Inflammatory macrophage (primary cell): ENCODE measurements at places on chromosomes 6 and 20.
A peak's percentile ranks its signal among the peaks of the same experiment; 100 is the strongest.

DNA sequence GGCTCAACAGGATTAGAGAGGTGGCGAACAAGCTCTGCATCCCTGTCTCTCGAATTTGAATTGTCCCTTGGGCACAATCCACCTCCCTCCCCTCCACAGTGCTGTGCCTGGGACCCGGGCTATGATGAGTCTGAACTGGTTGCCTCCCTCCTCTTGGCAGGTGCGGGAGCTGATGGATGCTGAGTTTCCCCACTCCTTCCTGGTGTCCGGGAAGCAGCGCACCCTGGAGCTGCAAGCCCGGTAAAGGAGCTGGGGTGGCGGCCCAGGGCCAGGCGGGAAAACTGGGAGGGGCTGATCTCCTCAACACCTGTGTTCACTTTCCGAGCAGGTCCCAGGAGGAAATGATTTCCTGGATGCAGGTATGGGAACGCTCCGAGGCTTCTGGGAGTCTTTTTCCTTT, 14.9 kb downstream of the FGD2 start:
- DNase-seq: no peak

- no peak for DNase-seq
Observed at GRCh38 chr20:62558779-62559178, 83.0 kb upstream of the GATA5 start.

- no peak for DNase-seq
Observed at GRCh38 chr6:139742671-139743070, 368.2 kb upstream of the CITED2 start.

DNA sequence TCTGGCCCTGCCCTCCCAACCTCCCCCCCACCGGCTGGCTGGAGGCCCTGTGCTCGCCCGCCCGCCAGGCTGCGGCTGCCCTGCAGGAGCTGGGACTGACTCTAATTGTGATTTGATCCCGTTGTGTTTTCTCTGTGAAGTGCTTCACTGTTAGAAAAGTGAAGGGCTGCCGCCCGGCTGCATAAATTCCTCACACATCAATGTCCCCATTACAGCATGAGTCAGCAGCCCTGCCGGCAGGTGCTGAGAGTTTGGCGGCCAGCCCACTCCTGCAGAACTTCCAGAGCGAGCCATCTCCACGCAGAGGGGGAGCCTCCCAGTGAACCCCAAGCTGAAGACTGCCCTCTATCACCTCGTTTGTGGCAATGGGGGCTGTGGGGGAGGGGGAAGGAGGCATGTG, 137.9 kb downstream of the DLL1 start:
- DNase-seq: no peak

GRCh38 chr6:158752613-158753012, 66.6 kb downstream of the EZR start:
- no peak for DNase-seq

DNA sequence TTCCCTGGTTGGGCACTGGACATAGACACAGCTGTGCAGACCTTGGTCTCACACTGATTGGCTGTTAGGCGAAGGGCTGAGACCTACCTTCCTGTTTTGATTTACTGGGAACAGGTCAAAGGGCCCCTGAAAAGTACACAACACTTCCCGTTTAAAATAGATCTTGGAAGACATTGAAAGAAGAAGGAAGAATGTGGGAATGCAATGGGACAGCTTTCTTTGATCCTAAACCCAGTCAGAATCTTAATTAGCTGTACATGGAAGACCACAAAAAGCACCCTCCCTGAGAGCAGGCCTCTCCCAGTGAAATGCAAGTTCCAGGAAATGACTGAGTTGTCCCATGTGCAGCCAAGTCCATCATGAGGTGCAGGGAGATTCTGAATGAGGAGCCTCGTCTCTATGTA, 83.6 kb upstream of the EXOC2 start:
- DNase-seq: no peak

DNA sequence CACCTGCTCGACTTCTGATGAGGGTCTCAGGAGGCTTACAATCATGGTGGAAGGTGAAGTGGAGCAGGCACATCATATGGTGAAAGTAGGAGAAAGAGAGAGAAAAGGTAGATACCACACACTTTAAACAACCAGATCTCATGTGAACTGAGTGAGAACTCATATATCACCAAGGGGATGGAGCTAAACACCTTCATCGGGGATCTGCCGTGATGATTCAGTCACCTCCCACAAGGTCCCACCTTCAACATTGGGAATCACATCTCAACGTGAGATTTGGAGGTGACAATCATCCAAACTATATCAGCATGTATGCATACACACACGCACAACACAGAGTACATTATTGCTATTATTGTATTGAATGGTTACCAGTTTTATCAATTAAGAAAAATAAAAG, 453.3 kb upstream of the NRSN1 start:
- DNase-seq: no peak

- no peak for DNase-seq
Observed at GRCh38 chr6:155201461-155202226, 62.2 kb upstream of the CLDN20 start.

GRCh38 chr6:88050140-88050818, 2.6 kb downstream of the SPACA1 start:
- no peak for DNase-seq

DNA sequence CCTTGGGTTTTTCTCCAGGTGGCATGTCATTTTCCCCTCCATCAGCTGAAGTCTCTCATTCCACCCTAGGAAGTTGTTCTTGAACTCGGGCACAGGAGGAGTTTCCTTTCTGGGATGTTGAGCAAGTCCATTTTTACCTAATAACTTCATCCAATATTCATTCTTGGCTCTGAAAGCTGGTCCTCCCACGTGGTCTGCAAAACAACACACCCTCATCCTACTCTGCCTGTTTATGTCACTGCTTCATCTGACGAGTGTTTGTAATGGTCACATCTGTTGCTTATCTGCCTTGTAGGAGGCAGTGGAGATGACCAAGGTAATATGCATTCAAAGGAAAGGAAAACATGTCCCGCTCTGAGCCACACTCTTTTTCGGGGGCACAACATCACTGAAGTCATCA, 41.7 kb upstream of the AIG1 start:
- no peak for DNase-seq

DNA sequence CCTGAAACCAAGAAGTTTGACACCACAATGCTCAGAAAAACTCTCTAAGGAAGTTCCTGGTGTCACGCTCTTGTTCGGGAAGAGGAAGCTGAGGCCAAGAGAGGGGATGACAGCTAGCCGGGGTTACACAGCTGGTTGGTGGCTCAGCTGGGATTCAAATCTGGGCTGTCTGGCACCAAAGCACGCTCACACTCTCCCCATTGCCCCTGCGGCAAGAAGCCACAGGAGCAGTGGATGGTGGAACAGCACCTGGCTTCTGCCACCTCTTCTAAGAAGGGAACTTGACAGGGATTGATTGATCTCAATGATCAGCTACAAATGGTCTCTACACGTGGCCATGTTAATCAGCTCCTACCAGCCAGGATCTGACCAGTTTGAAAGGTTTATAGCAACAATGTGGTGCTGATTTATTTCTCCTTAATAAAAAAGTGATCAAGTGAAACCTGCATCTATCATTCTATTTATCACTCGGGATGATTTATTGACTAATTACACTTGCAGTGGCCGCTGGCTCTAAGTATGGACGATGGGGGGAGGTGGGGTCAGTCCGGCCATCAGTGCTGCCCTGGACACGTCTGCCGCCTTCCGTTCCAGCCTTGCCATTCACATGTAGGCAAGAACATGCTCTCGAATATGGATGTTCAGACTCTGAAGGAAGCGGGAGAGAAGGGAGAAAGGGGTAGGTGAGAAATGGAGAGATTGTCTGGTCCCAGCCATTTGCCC, 71.9 kb upstream of the TOP1 start:
- DNase-seq: peak; percentile 63

- no peak for DNase-seq
Observed at GRCh38 chr6:90939906-90940305, 353.0 kb upstream of the MAP3K7 start.
